ENCODE measurements at places on chromosomes 4 and X. TPM values are rescaled to one million over a fixed set of nuclear protein-coding genes. Genes with fewer than 3 reads are reported as not detected.

GRCh38 chr4:98664959-98665358 lies 6.5 kb upstream of the TSPAN5 start:
- H3K4me3 ChIP-seq, result no peak overlapping the region
- no peaks in the 10 kb centered on the region for H3K4me1 ChIP-seq
- DNase-seq, result no peak
- no peaks in the 10 kb centered on the region for H3K27me3 ChIP-seq
- no peaks in the 10 kb centered on the region for H3K36me3 ChIP-seq

DNA sequence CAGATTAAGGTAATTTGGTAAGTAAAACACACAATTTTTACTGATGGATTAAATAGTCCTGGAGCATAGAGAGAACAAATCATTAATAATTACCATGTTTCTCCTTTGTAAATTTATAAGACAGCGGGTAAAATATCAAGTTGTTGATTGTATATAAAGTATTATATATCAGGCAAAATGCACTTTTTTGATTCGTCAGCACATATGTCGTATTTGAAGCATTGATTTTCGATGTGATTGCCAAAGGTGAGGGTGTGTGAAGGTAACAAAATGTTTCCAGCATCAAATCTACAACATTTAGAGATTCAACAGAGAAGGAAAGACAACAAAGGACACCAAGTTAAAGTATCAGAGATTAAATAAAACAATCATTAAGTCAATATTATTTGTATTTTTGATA lies 1437.8 kb upstream of the ADGRL3 start:
- H3K4me3 ChIP-seq, result no peak overlapping the region
- no peaks in the 10 kb centered on the region for H3K36me3 ChIP-seq
- no peak overlapping the region for H3K27ac ChIP-seq
- DNase-seq, result no peak

DNA sequence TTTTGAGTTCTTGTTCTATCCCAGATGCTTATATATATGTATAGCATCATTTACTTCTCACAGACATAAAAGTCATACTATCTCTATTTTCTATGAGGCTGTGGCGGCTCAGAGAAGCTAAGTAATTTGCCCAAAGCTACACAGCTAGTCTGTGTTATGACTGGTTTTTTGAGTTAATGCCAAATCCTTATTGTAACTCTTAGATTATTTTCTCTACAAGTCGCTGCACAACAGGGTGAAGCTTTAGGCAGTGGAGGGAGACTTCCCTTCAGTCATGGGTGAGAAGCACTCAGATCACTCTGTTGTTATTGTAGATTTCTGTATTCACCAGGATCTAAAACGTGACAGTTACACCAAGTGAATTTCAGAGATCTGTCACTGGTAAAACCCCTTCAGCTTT lies 48.1 kb downstream of the WWC2 start:
- no peaks in the 10 kb centered on the region for H3K36me3 ChIP-seq
- H3K4me1 ChIP-seq, result peaks cover 4% of the 10 kb centered on the region
- H3K4me3 ChIP-seq, result no peak overlapping the region

GRCh38 chr4:83010111-83010521 lies 507 bp downstream of the LIN54 start:
- DNase-seq, result no peak
- no peaks in the 10 kb centered on the region for H3K4me1 ChIP-seq
- H3K36me3 ChIP-seq, result no peaks in the 10 kb centered on the region
- no peaks in the 10 kb centered on the region for H3K27me3 ChIP-seq
- peak overlapping the region; percentile 24 for H3K27ac ChIP-seq

- H3K36me3 ChIP-seq, result no peaks in the 10 kb centered on the region
- no peak overlapping the region for H3K27ac ChIP-seq
- DNase-seq, result peak; percentile 24
- no peaks in the 10 kb centered on the region for H3K27me3 ChIP-seq
- no peaks in the 10 kb centered on the region for H3K4me1 ChIP-seq
- H3K4me3 ChIP-seq, result no peak overlapping the region
Observed at GRCh38 chr4:72302981-72303704, 265.9 kb downstream of the ADAMTS3 start.

PCDH19 gene
- polyA plus RNA-seq, result 2.6 TPM

DNA sequence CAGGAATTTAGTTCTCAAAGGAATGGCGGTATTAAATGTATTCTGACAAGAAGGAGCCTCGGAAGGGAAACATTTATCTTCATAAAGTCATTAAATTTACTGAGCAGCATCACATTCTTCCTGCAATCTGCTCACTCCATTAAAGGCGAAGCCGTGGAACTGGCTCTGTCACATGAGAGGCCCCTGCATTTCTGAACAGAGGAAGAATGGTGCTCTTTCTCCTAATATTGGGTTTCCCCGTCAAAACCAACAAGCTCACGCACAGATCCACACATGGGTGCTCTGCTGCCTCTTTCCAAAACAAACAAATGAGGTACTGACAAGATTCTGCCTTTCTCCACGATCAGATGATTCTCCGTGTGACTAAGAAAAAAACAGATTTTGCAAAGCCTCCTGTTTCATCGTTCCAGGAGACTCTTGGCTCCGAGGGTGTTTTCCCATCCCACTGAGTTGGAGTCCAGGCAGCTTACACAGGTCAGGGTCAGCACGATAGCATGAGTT lies 191.2 kb downstream of the IDS start:
- H3K27me3 ChIP-seq, result no peaks in the 10 kb centered on the region
- no peak for DNase-seq
- no peaks in the 10 kb centered on the region for H3K36me3 ChIP-seq

GRCh38 chr4:124913237-124913636 lies 200.7 kb upstream of the ANKRD50 start:
- peaks cover 2% of the 10 kb centered on the region for H3K4me1 ChIP-seq
- H3K27me3 ChIP-seq, result no peaks in the 10 kb centered on the region
- H3K27ac ChIP-seq, result no peak overlapping the region
- H3K4me3 ChIP-seq, result no peak overlapping the region

DNA sequence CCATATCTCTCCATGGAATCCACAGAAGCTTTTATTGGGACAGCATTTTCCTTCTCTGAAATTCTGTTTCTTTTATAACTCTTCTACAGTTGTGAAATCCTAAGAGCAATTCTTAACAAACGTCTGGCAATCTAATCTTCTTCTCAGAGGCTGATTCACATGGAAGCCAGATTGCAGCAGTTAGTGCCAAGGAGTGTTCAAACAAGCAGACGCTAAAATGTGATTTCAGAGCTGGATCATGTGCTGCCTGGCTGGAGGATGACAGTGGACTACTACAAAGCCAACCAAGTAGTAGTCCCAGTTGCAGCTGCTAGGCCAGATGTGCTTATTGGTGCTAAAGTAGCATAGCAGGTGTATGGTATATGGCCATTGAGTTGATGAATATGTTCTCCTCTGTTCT lies 27.7 kb upstream of the GLRB start:
- no peak overlapping the region for H3K27ac ChIP-seq
- no peaks in the 10 kb centered on the region for H3K36me3 ChIP-seq
- no peaks in the 10 kb centered on the region for H3K4me1 ChIP-seq
- no peak overlapping the region for H3K4me3 ChIP-seq
- H3K27me3 ChIP-seq, result no peaks in the 10 kb centered on the region

EMD gene
- polyA plus RNA-seq, result 55.1 TPM

DNA sequence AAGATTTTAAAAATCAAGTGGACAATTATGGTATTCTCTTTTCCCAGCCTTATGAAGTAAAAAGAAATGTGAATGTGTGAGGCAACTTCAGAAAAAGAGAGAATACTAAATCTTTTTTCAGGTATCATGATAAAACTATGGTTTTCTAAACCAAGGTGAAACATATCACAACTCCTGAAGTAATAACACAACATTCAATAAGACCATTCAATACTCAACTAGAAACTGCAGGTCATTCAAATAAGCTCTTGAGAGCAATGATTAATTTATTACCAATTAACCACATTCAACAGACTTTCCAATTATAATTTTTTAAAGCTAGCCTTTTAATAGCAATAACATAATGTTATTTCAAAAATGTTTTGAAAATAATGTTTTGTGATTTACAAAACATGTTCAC lies 35.8 kb downstream of the SLC10A7 start:
- no peaks in the 10 kb centered on the region for H3K27me3 ChIP-seq
- H3K36me3 ChIP-seq, result no peaks in the 10 kb centered on the region
- no peak for DNase-seq
- H3K4me1 ChIP-seq, result no peaks in the 10 kb centered on the region

GRCh38 chr4:164623099-164623498 lies 130.8 kb upstream of the SMIM31 start:
- H3K4me1 ChIP-seq, result no peaks in the 10 kb centered on the region
- no peaks in the 10 kb centered on the region for H3K27me3 ChIP-seq
- no peak for DNase-seq
- H3K36me3 ChIP-seq, result no peaks in the 10 kb centered on the region

TEX13C gene
- polyA plus RNA-seq, result not detected

DNA sequence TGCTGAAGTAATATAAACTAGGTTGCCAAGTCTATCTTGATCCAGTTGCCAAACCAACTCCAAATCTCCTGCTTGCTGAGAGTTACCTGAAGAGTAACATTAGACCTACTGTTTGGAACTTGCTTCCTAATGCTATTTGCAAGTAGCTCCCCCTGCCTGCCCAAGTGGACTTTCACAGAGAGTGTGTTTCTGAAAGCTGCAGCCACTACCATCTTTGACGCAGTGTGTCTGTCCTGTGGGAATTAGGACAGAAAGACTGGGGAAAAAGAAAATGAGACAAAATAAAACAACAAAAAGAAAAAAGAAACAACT lies 195.0 kb upstream of the HS3ST1 start:
- no peak for DNase-seq
- no peak overlapping the region for H3K27ac ChIP-seq
- no peaks in the 10 kb centered on the region for H3K36me3 ChIP-seq
- no peaks in the 10 kb centered on the region for H3K27me3 ChIP-seq
- H3K4me3 ChIP-seq, result no peak overlapping the region

GRCh38 chrX:4708970-4709760 lies 995.7 kb upstream of the PRKX start:
- H3K27ac ChIP-seq, result no peak overlapping the region
- H3K4me1 ChIP-seq, result no peaks in the 10 kb centered on the region
- H3K36me3 ChIP-seq, result no peaks in the 10 kb centered on the region
- DNase-seq, result no peak
- no peak overlapping the region for H3K4me3 ChIP-seq

GRCh38 chr4:161714931-161715330 lies 448.9 kb downstream of the FSTL5 start:
- H3K4me3 ChIP-seq, result no peak overlapping the region
- H3K4me1 ChIP-seq, result no peaks in the 10 kb centered on the region
- H3K27ac ChIP-seq, result no peak overlapping the region
- H3K27me3 ChIP-seq, result no peaks in the 10 kb centered on the region
- no peak for DNase-seq
- no peaks in the 10 kb centered on the region for H3K36me3 ChIP-seq

PPP4R3C gene
- polyA plus RNA-seq, result not detected

OPHN1 gene
- polyA plus RNA-seq, result 7.1 TPM

DNA sequence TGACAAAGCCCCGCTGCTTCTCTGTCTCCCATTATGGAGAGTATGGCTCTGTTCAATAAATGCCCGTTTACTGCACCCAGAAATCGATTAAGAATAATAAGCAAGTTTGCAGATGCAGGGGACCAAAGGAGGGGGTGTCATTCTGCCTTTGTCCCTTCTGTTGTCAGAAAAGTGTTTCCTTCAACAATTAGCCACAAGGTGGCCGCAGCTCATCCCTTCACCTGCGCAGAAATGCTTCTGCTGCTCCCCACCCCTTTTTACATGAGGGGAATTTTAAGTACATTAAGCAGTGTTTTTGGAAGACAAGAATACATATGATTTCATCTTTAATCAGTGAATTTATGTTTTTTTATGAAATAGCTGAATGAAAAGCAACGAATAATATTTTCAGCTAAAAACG lies 175.6 kb upstream of the ARX start:
- no peaks in the 10 kb centered on the region for H3K4me1 ChIP-seq
- H3K4me3 ChIP-seq, result no peak overlapping the region
- DNase-seq, result no peak
- H3K27ac ChIP-seq, result no peak overlapping the region

GRCh38 chr4:45199736-45200135 lies 473.4 kb upstream of the GNPDA2 start:
- no peaks in the 10 kb centered on the region for H3K27me3 ChIP-seq

GRCh38 chr4:7924163-7924562 lies 15.5 kb downstream of the AFAP1 start:
- H3K4me1 ChIP-seq, result peaks cover 4% of the 10 kb centered on the region
- H3K27me3 ChIP-seq, result no peaks in the 10 kb centered on the region
- DNase-seq, result no peak

DNA sequence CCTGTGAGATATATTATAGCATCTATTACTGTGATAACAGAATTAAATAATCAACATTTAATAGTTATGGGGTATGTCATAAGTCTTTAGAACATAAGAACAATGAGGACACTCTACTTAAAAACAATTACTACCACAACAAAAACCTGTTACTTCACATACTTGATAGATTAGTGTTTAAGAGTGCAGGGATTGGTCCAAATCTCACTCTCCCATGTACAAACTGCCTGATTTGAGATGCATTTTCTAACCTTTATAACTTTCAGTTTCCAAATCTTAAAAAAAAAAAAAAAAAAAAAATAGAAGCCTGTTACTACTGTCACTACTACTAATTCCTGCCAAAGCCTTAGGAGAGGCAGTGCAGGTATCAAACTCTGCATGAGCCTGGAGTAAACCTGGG lies 5.6 kb downstream of the PCDH18 start:
- no peak overlapping the region for H3K27ac ChIP-seq
- peaks cover 2% of the 10 kb centered on the region for H3K4me1 ChIP-seq
- no peaks in the 10 kb centered on the region for H3K27me3 ChIP-seq
- no peaks in the 10 kb centered on the region for H3K36me3 ChIP-seq
- H3K4me3 ChIP-seq, result peak overlapping the region; percentile 4
- no peak for DNase-seq

DNA sequence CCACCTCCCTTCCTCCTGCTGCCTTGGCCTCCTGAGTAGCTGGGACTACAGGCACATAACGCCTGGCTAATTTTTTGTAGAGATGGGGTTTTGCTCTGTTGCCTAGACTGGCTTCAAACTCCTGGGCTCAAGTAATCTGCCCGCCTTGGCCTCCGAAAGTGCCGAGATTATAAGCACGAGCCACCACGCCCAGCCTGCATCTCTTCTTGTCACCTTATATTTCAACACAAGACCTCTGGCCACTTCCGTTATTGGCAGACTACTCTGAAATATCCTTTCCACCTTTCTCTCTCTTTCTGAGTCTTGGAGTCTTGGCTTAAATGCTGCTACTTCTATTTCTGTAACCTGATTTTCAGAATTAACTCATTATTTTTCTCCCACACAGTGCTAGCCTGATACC lies 5.6 kb downstream of the KIAA0232 start:
- H3K27ac ChIP-seq, result no peak overlapping the region
- no peak for DNase-seq
- H3K36me3 ChIP-seq, result no peaks in the 10 kb centered on the region
- peaks cover 2% of the 10 kb centered on the region for H3K4me1 ChIP-seq
- no peaks in the 10 kb centered on the region for H3K27me3 ChIP-seq
- no peak overlapping the region for H3K4me3 ChIP-seq

- no peak overlapping the region for H3K27ac ChIP-seq
- no peak for DNase-seq
- no peaks in the 10 kb centered on the region for H3K36me3 ChIP-seq
- no peak overlapping the region for H3K4me3 ChIP-seq
- H3K4me1 ChIP-seq, result peaks cover 3% of the 10 kb centered on the region
Observed at GRCh38 chr4:82741188-82741587, 57.4 kb downstream of the SCD5 start.

Measured in ovary (tissue), 10 donors.